NB4 (cell line): ENCODE measurements at places on chromosomes 5 and 9.
A peak's percentile ranks its signal among the peaks of the same experiment; 100 is the strongest.

DNA sequence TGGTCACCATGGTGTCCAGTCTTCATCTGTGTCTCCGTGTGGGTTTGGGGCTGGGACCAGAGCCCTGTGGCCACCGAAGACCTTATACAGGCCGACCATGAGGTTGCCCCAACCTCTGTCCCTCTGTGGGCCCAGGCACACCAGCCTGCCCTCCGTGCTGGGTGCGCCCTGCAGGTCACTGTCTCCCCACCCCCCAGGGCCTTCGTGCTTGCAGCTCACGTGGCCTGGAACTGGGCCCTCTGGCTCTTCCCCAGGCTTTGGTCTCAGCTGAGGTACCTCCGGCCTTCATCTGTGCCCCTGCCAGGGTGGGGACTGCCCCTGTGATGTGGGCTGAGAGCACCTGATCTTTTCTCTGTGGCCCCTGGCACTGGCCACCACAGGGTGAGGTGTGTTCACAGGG is 92.1 kb downstream of the RXRA start:
- DNase-seq: no peak

DNA sequence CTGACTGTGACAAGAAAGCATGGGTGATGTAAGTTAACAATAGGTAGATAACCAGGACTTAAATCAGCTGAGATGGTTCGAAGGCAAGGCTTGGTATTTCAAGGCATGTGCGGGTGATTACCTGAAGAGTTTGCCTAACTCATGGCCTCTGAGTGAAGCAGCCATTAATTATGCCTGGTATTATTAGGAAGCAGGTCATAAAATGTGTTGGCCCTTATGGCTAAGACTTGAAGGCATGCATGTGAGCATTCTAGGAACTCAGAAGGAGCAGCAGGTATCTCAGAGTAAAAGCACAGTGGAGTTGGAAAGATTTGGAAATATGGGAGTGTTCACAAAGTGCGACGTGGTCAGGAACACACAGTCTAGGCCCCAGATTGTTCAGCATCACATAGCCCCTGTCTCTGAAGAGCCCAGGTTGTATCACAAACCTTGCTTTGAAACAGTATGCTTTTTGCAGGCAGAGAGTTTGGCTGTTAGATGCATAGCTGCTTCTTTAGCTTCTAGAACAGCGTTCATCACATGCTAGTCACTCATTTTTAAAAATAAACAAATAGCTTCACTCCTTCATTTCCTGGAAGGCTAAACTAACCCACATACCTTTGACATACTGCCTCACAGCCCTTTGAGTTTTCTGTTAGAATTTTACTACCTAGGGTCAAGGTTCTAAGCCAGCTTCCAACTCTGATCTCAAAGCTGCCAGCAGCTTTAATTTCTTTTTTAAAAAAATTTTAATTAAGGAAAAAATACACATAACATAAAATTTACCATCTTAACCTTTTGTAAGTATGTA is 2.1 kb downstream of the HEXB start:
- DNase-seq: no peak

GRCh38 chr5:93809430-93809829 is 68.0 kb upstream of the POU5F2 start:
- DNase-seq: no peak

DNA sequence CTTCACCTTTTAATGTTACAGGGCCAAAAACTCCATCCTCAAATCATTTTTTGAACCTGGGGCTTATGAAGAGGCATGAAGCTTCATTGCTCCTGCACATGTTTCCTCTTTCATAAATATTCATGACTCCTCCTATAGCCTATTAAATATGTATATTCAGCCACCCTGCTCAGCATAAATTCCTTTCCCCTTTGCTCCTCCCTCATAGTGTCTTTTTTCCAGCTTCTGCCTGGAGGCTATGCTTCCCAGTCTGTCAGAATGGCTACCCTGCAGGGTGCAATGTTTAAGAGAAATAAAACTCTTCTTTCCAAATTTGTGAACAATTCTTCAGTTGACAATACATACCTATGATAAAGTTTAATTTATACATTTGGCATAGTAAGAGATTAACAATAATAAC is 1082.9 kb upstream of the CDH18 start:
- DNase-seq: no peak

DNA sequence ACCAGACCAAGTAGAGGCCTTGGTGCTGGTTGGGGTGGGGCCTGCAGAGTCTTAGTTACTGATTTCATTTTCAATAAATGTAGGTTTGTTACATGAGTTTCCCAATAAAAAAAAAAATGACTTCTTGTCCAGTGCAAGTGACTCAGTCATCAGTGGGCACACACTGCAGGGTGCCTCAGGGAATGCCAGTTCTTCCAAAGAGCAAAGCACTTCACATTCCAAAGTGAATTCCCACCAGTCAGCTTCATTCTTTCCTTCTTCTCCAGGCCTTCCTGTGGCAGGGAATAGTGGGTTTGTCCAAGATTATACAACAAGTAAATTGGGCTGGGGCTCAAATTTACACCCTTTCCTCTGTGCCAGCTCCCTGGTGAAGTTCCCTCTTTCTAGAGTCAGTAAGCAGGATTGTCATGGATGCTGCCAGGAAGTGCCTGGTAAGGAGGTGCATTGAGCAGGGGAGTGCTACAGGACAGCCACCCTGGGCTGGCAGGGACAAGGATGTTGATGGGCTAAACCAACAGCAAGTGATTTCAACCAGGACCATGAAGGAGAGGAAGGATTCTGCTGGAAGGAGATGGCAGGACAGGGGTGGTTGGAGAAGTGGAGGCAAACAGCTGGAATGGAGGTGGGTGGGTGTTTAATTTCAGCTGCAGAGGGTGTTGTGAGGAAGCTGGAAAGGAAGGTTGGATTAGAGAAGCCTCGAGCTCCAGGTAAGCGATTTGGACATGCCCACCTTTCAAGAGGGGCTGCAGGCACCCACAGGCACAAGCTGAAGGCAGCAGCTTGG is 3.7 kb upstream of the B4GALT7 start:
- no peak for DNase-seq

DNA sequence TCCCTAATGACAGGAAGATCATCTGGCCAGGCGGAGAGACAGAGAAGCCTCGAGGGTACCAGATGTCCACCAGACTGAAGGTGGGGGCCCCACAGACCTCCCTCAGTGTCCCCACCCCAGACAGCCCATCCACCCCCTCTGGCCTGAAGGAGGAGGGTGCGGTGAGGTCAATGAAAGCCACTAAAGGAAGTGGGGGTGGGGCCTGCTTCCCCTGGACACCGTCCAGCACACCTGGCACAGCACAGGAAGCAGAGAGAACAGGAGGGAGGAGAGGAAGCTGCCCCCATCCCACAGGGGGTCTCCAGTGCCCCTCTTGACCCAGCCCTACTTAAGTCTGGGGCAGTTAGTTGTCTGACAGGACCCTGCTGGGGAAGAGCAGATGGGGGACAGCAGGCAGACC is 11.2 kb downstream of the LRRC26 start:
- DNase-seq: no peak

DNA sequence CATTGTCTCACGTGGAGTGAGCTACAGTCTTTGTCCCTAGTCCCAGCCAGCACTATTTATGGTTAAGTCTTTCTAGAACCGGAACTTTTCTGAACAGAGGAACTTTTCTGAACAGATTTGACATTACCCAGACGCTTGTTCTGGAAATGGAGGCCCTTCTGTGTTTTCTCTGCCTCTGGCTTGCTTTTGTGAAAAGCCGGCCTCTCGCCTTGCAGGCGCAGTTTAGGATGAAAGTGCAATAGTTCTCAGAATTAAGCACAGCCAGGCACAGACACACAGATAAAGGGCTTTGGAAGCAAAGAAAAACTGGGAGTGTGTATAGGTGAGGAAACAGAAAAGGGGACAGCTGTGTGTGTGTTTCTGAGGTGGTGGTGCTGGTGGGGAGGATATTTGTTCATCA is 5.9 kb downstream of the GDNF start:
- DNase-seq: no peak

GRCh38 chr9:33868440-33868973 is 51.5 kb downstream of the UBE2R2 start:
- DNase-seq: peak; percentile 51

DNA sequence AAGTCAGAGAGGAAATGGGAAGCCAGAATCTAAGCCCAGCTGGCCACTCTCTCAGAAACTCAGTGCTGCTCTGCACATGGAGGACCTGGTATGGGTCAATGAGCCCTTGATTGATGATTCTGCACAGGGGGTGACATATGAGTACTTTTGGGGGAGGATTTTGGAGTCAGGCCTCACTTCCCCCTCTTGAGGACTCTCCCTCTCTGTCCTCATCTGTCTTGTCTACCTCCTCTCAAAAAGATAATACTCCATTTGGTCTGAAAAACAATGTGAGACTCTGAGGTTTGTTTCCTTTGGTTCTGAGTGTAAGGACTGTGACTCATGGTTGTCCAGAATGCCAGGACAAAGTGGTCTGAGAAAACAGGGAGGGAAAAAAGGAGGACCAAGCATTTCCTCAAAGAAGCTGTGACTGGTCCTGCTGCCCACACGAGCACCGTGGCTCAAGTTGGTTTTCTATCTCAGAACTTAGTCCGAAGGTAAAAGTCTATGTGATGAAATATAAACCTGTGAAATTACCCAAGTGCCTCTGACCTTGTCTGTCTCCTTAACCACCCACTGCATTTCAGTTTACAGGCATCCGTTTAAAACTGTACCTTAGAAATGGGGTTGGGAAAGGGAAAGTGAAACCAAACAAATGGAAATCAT is 11.1 kb downstream of the TTC39B start:
- DNase-seq: peak; percentile 47

- no peak for DNase-seq
Measured at GRCh38 chr9:132008184-132008803, 71.4 kb downstream of the MED27 start.

DNA sequence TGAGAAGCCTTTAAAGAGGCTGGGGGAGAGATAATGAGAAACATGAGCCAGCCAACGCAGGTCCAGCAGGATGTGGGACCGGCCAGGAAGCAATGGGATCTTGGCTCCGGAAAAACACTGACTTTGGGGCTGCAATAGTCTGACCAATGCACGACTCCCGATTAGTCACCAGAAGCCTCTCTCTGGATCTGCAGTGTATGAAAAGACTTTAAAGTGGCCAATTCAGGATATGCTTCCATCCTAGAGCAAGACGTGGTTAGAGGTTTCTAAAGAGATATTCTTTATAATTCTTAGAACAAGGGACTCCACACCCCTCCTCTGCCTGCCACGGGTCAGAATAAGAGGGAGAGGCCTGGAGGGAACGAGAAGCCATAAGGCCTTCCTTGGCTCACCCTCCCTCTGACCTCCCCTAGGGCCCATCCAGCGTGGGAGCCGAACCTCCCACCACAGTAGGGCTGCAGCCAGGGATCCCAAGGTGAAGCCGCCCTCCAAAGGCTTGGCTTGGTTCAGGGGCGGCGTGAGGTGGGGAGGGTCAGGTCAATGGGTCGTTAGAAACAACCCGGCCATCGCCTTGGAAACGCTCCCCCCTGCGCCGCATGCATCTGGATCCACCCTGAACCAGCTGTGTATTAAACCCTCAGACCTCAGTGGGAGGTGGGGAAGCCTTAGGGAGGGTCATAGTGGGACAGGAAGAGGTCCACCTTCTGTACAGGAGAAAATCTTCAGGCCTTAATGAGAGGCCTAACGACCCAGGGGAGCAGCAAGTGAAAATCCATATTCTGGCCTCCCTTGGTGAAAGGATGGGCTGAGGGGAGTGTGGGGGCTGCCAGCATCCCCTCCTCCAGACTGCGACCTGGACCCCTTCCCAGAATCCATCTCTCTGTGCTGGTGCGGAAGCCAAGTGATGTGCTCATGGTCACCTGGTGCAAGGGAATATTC is 11.1 kb downstream of the FGF1 start:
- DNase-seq: no peak

- DNase-seq: no peak
Measured at GRCh38 chr5:92559781-92560180, 1021.2 kb downstream of the NR2F1-AS1 start.

- DNase-seq: peak; percentile 34
Measured at GRCh38 chr9:4674783-4675182, 4.6 kb upstream of the CDC37L1 start.

- no peak for DNase-seq
Measured at GRCh38 chr9:117868594-117868993, 164.4 kb downstream of the TLR4 start.

- peak; percentile 13 for DNase-seq
Measured at GRCh38 chr9:128296340-128297220, 20.5 kb downstream of the SWI5 start.

DNA sequence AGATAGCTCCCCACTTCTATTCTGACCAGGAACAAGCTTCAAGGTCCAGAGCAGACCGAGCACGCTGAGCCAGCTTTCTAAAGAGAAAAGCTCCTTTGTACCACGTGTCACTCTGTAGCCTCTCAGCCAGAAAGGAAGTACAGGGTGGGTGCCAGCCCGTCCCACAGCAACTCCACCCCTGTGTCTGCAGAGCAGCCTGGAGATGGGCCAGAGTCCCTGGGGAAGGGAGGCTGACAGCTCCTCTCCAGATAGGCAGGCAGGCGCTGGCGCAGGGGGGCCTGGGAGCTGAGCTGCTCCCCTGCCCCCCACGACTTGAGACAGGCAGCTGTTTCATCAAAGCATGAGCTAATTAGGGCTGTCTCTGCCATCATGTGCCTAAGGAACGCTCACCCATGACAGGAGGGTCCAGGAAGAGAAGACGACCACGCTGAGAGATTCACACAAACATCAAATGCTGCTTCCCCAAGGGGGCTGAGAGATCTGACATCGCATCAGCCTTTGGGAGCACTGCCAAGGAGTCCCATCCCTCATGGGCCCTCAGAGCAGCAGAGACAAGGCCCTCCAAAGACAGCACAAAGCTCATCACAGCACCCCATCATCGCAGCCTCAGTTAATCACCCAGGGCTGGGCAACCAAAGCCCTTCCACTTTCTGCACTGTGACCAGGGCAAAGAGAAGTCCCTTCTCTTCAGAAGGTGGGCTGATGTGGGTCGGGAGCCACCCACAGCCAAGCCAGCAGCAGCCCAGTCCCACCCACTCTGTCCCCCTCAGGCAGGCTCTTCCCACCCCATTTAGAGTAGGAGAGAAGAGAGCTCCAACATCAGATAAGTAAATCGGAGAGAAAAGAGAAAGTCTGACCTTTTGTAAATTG is 78.5 kb upstream of the LRRTM2 start:
- peak; percentile 89 for DNase-seq

DNA sequence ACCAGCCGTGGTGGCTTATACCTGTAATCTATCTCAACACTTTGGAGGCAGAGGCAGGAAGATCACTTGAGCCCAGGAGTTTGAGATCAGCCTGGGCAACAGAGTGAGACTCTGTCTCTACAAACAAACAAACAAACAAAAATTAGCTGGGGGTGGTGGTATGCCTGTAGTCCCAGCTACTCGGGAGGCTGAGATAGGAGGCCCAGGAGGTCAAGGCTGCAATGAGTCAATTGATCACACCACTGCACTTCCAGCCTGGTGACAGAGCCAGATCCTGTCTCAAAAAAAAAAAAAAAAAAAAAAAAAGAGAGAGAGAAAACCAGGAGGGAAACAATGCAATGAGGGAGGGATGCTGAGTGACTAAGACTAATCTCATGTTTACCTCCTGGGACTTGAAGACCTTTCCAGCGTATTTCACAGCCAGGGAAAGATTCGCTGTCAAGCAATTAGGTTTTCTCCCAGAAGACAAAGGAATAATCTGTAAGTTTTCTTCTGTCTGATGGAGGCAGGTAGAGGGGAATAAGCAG is 51.1 kb upstream of the MIER3 start:
- DNase-seq: no peak
